Pancreas (tissue), 10 donors: ENCODE measurements at places on chromosomes 4 and X. TPM values are rescaled to one million over a fixed set of nuclear protein-coding genes. Genes with fewer than 3 reads are reported as not detected.
A peak's percentile ranks its signal among the peaks of the same experiment; 100 is the strongest.

The SHOX gene
- not detected for total RNA-seq

The GLOD5 gene
- total RNA-seq, result not detected

The PPID gene
- total RNA-seq, result 7.8 TPM

The DIPK2B gene
- 3.0 TPM for total RNA-seq

The FGA gene
- total RNA-seq, result 30.3 TPM

The GSPT2 gene
- 2.5 TPM for total RNA-seq

The CXXC4 gene
- total RNA-seq, result 4.4 TPM

DNA sequence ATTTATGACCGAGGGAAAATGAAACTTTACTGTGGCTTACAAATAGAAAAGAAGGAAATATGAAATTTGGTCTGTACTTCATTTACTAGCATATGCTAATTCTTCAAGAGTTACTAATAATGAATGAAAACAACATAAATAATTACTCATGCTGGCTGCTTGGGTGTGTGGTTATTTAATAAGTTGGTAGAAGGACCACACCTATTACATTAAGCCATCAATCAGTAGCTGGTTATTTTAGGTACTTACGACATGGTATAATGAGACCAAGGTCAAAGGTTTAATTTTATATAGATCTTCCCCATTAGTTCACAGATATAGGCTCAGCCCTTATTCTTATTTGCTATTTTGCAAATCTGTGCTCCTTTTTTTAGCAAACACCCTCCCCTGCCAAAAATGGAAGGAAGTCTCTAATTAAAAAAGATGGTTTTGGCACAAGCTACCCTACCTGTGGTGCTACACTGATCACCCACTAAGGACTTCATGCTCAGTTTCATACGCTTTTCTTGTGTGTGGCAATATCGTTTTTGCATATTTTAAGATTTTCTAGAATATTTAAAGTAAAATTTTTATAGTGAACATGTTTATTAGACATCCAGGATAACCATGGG, 14.1 kb downstream of the TMPRSS11D start:
- no peak overlapping the region for H3K27ac ChIP-seq
- H3K27me3 ChIP-seq, result no peaks in the 10 kb centered on the region
- H3K4me1 ChIP-seq, result no peaks in the 10 kb centered on the region

DNA sequence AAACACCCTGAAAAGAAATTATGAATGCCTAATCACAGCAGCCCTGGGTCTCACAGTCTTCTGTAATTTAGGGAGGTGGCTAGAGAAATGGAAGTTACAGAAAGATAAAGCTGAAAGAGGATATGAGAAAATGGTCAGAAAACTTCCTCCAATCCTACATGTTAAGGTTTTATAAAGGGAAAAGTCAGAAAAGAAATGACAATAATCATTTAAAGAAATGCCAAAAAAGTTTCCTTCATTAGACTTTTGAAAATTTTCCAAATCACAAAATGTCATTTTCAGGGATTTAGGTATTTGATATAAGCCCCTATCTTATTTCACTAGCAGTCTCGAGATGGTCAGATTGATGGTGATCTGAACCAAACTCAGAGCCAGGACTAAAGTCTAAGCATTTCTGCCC, 276.2 kb downstream of the CHIC1 start:
- H3K27me3 ChIP-seq, result no peaks in the 10 kb centered on the region
- H3K27ac ChIP-seq, result no peak overlapping the region
- peaks cover 10% of the 10 kb centered on the region for H3K4me1 ChIP-seq
- no peak overlapping the region for H3K4me3 ChIP-seq

- H3K4me3 ChIP-seq, result no peak overlapping the region
- no peak for DNase-seq
- no peak overlapping the region for H3K27ac ChIP-seq
- H3K36me3 ChIP-seq, result no peaks in the 10 kb centered on the region
These were observed 33.6 kb upstream of the ENPEP start for GRCh38 chr4:110442309-110442708.

DNA sequence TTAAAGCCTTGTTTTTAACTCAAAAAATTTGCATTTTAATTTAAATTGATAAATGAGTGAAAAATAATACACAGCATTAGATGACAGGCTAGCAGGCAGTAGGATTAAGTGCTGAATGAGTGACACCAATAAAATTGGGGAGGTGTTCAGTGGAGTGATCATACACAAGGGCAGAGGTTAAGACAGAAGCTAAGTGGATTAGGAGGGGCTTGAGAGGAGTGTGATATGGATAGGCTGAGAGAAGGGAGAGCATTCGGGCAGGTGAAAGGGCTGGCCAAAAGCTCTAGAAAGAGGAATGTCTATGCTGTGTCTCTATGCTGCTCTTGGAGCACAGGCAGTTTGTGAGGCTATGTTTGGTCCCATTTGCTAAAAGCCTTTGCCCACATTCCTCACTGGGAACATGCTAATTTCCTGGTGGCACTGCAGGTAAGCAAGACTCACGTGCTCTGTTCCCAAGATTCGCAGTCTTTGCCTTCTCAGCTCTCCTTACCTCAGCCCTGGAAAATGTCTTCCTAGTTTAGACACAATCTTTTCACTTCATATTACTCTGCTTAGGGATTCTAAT, 52.8 kb upstream of the CCSER1 start:
- no peak overlapping the region for H3K27ac ChIP-seq
- no peaks in the 10 kb centered on the region for H3K36me3 ChIP-seq
- DNase-seq, result no peak

DNA sequence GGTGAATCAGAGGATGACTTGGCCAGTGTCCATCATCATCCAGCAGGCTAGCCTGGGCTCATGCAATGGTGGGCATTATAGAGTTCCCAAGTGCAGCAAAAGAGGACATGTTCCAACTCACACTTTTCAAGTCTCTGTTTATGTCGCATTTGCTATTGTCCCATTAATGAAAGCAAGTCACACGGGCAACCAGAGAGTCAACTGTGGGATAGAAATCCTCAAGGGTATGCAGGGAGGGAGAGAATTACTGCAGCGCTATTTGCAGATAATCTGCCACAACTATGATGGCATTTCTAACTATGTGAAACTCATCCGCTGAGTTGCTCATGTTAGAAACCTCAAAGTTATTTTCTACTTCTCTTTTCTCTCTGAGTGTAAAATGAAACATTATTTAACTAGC, 78.5 kb upstream of the TAB3 start:
- no peak overlapping the region for H3K4me3 ChIP-seq
- DNase-seq, result no peak

DNA sequence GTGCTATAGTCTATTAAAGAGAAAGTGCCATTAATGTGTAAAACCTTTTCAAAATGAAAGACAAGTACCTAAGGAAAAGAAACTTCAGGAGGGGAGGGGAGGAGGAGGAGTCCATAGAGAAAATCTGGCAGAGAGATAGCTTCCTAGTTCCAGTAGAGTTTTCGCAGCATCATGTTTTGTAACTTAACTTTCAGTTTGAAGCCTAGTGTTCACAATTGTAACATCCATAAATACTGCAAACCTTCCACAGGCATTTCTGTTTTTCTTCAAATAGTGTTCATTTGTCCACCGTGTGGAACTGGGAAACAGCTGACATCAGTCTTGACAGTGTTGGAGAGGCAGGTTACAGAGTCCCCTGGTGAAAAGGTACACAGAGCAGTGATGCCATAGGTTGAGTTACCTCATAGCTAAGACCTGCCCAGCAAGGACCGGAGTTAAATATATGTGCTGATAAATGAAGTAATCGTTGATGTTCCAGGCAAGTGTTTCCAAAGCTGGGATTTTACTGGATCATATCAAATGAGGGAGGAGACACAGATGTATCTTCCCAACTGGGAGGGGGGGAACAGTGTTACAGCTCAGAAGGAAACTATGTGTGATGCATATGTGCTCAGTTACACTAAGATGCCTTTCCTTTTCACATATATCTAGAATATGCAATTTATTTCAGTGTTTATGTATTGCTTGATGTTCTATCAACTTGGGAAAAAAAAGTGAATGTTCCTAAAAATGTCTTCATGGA, 369.5 kb upstream of the FAM241A start:
- no peaks in the 10 kb centered on the region for H3K27me3 ChIP-seq
- no peaks in the 10 kb centered on the region for H3K36me3 ChIP-seq
- no peak for DNase-seq
- no peak overlapping the region for H3K4me3 ChIP-seq
- H3K4me1 ChIP-seq, result no peaks in the 10 kb centered on the region

GRCh38 chr4:152485726-152486276, 50.1 kb downstream of the FBXW7 start:
- no peak for DNase-seq
- H3K27ac ChIP-seq, result peak overlapping the region; percentile 44
- H3K4me1 ChIP-seq, result peaks cover 36% of the 10 kb centered on the region

GRCh38 chrX:19625612-19626011, 110.3 kb upstream of the MAP3K15 start:
- no peak overlapping the region for H3K27ac ChIP-seq
- H3K4me1 ChIP-seq, result no peaks in the 10 kb centered on the region
- no peak overlapping the region for H3K4me3 ChIP-seq
- no peaks in the 10 kb centered on the region for H3K36me3 ChIP-seq
- no peaks in the 10 kb centered on the region for H3K27me3 ChIP-seq

DNA sequence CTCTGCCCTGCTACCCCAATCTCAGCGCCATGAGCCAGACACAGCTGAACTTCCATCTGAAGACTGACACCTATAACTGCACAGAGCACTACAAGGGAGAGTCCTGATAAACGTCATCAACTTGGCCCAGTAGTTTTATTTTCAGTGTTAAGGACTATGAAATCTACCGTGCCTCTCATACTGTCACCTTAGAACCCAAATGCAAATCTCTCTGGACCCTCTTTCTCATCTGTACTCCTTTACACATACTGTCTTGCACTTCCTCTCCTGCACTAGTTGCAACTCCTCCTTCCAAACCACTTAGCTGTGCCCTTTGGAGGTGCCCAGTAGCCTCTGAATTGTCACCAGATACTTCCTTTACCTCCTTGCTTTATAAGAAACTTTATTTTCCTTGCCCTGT, 420.2 kb upstream of the CNKSR2 start:
- no peaks in the 10 kb centered on the region for H3K36me3 ChIP-seq
- no peak overlapping the region for H3K4me3 ChIP-seq
- no peaks in the 10 kb centered on the region for H3K4me1 ChIP-seq
- H3K27me3 ChIP-seq, result no peaks in the 10 kb centered on the region
- no peak overlapping the region for H3K27ac ChIP-seq

GRCh38 chrX:44173219-44173618, 170.3 kb downstream of the EFHC2 start:
- no peak overlapping the region for H3K4me3 ChIP-seq
- no peaks in the 10 kb centered on the region for H3K4me1 ChIP-seq
- H3K36me3 ChIP-seq, result no peaks in the 10 kb centered on the region

DNA sequence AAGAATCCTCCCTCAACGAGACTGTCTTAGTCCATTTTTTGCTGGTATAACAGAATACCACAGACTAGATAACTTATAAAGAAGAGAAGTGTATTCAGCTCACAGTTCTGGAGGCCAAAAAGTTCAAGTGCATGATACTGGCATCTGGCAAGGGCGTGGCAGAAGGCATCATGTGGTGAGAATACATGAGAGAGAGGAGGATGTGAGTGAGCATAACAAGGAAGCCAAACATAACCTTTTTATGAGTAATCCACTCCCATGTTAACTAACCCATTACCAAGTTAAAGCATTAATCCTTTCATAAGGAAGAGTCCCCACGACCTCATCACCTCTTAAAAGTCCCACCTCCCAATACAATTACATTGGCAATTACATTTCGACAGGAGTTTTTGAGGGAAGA, 504.6 kb downstream of the IQCM start:
- H3K27ac ChIP-seq, result no peak overlapping the region
- H3K27me3 ChIP-seq, result no peaks in the 10 kb centered on the region
- no peaks in the 10 kb centered on the region for H3K36me3 ChIP-seq

GRCh38 chr4:189809839-189810238, 130.8 kb upstream of the FRG1 start:
- no peak for DNase-seq
- H3K27me3 ChIP-seq, result no peaks in the 10 kb centered on the region
- H3K36me3 ChIP-seq, result no peaks in the 10 kb centered on the region
- H3K4me1 ChIP-seq, result no peaks in the 10 kb centered on the region
- H3K27ac ChIP-seq, result no peak overlapping the region

- H3K36me3 ChIP-seq, result no peaks in the 10 kb centered on the region
- H3K4me1 ChIP-seq, result no peaks in the 10 kb centered on the region
- no peak for DNase-seq
- no peaks in the 10 kb centered on the region for H3K27me3 ChIP-seq
These were observed 15.0 kb upstream of the PRKX start for GRCh38 chrX:3728454-3728853.

- H3K27ac ChIP-seq, result no peak overlapping the region
- H3K36me3 ChIP-seq, result no peaks in the 10 kb centered on the region
- no peak overlapping the region for H3K4me3 ChIP-seq
- no peaks in the 10 kb centered on the region for H3K27me3 ChIP-seq
These were observed 978.3 kb upstream of the TENM3 start for GRCh38 chr4:181264893-181265292.

- H3K27me3 ChIP-seq, result no peaks in the 10 kb centered on the region
- H3K36me3 ChIP-seq, result no peaks in the 10 kb centered on the region
- no peak overlapping the region for H3K27ac ChIP-seq
- DNase-seq, result no peak
- no peaks in the 10 kb centered on the region for H3K4me1 ChIP-seq
- H3K4me3 ChIP-seq, result no peak overlapping the region
These were observed 461.8 kb downstream of the CENPC start for GRCh38 chr4:67083496-67083895.

GRCh38 chr4:158993891-158994290, 109.0 kb upstream of the RAPGEF2 start:
- H3K36me3 ChIP-seq, result no peaks in the 10 kb centered on the region
- H3K4me1 ChIP-seq, result no peaks in the 10 kb centered on the region
- H3K27me3 ChIP-seq, result no peaks in the 10 kb centered on the region
- no peak for DNase-seq

DNA sequence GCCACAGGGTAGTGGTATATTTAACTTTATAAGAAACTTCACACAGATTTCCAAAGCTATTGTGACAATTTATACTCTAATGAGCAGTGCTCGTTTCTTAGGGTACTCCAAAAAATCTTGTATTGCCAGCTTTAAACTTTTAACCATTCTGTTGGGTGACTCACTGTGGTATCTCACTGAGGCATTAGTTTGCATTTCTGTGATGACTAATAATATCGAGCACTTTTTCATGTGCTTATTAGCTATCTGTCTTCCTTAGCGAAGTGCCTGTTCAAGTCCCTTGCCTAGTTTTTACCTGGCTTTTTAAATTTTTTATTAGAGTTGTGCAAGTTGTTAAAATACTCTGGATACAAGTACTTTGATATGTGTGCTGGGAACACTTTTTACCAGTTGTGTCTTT, 5.5 kb downstream of the PNMA3 start:
- H3K27ac ChIP-seq, result no peak overlapping the region
- no peak overlapping the region for H3K4me3 ChIP-seq
- H3K4me1 ChIP-seq, result no peaks in the 10 kb centered on the region
- H3K27me3 ChIP-seq, result no peaks in the 10 kb centered on the region
- no peak for DNase-seq

DNA sequence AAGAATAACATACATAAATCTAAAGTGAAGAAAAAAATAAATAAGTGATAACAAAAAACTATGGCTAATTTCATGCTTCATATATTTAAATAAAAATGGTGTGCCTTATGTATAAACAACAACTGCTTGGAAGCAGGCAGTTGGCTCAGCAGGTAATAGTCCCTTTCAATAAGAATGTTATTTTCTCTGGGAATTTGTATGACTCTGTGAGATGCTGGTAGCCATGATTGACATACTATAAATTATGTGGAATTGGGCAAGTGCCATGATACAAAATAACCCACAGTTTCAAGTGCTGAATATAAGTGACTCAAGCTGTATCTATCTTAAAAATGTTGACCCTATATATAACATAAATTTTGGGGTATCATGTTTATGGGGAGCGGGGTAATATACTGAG, 546.5 kb downstream of the SPOCK3 start:
- no peak overlapping the region for H3K27ac ChIP-seq
- no peaks in the 10 kb centered on the region for H3K36me3 ChIP-seq
- no peaks in the 10 kb centered on the region for H3K27me3 ChIP-seq
- H3K4me1 ChIP-seq, result no peaks in the 10 kb centered on the region

- H3K36me3 ChIP-seq, result no peaks in the 10 kb centered on the region
- H3K27me3 ChIP-seq, result no peaks in the 10 kb centered on the region
- H3K4me1 ChIP-seq, result no peaks in the 10 kb centered on the region
- peak within 1 kb of the TSS; percentile 57 for H3K4me3 ChIP-seq
- H3K27ac ChIP-seq, result no peak within 1 kb of the TSS
- DNase-seq, result peak; percentile 67
These were observed at the start of gene KLHL13 for GRCh38 chrX:118116713-118117550. Gene KLHL13, minus strand, starts transcription at chrX:118116810. Its CDS starts 88,337 bp downstream, at chrX:118028473.
